Ascending aorta (tissue), 2 donors: ENCODE measurements at places on chromosomes 3 and 15.

DNA sequence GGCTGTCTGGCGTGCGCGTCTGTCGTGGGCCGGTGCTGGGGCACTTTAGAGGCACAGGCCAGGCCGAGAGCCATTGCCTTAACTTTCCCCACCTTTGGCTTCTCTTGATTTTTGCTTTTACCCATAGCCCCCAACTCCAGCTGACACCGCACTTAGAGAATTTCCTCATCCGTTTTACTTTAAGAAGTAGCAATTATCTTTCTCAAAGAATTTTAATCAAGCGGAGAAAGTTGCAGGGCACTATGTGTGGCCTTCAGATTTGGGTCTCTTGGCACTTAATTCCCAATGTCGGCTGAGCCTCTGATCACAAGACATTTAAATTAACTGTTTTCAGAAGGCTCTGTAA is 1.2 kb downstream of the ALDH1A3 start:
- DNase-seq, result no peak

- DNase-seq, result no peak
These were observed 370.3 kb upstream of the TPM1 start for GRCh38 chr15:62672268-62672667.

DNA sequence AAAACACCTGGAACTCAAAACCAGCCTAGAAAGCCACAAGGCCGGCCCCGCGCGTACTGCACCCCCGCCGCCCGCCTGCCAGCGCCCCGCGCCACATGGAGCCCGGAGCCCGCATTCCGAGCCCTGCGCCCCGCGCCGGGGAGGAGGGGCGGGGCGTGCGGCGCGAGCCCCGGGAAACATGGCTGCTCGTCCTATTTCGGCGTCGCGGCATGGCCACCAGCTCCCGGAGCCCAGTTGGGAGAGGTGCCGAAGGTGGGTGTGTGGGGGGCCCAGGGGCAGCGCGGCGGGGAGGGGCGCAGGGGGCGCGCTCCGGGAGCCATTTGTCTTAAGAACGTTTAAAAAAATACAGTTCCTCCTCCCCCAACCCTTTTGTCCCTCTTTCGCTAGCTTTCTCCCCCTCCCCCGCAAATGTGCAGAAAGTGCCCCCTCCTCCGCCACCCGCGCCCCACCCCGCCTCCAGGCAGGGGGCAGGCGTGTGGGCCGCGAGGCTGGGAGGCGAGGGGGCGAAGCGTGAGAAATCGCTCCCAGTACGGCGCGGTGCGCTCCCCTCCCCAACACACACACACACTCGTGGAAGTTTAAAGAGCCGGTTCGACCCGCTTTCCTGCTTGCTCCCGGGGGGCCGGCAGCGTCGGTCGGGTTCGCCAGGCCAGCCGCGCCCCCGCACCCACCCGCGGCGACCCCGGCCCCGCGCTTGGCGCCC is 2.5 kb downstream of the ANP32A start:
- DNase-seq, result no peak

GRCh38 chr15:51335087-51335486 is 3.3 kb downstream of the CYP19A1 start:
- no peak for DNase-seq

DNA sequence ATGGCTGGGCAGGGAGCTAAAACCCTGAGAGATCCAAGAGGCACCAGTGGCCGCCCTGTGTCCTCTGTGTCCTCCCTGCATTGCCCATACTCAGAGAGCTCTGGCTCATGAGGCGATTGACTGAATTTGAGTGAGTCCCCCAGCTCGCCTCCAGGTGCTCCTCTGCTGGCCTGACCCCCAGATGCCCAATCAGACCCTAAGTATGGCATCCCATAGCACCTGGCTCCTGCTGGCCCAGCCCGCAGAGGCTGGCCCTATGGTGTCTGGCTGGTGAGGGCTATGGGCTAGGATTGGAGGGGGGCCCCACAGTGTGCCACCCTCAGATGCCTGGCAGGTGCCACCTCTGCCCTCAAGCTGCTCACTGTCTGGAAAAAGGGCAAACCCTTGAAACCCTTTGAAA is 1.6 kb upstream of the TKT start:
- no peak for DNase-seq
